ENCODE measurements at places on chromosomes 5 and 9.

GRCh38 chr5:22651355-22651754 is 201.8 kb downstream of the CDH12 start:
- DNase-seq: no peak

GRCh38 chr9:90505695-90506094 is 136.9 kb downstream of the DIRAS2 start:
- DNase-seq: no peak

GRCh38 chr5:111596705-111597104 is 84.4 kb upstream of the STARD4 start:
- DNase-seq: no peak

DNA sequence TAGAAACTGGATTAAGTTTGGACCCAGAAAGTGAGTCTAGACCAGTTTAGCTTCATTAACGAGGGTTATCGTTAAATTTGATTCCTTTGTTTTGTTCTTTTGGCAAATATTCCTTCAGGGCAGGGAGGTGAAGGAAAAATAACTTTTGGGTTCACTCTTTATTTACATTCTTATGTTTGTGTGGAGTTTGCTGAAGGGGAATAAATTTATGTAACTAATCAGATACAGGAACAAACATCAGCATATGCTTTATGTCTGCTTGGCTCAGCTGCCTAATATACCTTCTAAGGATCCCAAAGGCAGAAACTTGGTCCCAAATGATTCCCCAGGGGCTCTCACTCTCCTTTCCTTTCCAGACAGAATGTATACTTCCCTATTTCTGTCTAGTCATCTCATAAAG is 132.4 kb downstream of the MCTP1 start:
- DNase-seq: no peak

DNA sequence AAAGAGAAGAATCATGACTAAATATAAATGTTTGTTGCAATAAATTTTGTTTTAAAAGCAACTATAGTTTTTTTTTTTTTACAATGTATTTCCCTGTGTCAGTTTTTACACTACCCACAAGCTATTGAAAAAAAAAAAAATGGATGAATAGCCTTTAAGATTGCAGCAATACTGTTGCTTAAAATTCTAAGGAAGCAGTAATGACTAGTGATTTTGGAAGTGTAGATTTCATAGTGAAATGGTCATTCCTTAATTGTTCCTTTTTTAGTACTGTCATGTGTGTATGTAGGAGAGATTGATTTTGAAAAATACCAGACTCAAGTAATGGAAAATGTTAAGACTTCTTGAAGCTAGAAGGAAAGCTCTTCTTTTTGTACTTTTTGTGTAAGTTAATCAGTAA is 53.1 kb downstream of the NDUFS4 start:
- DNase-seq: no peak

- no peak for DNase-seq
Observed at GRCh38 chr9:21428235-21428634, 12.0 kb upstream of the IFNA1 start.

Measured in activated CD4-positive, alpha-beta T cell treated with anti-CD3 and anti-CD28 coated beads for 1 hour (primary cell).